Liver (tissue), 10 donors: ENCODE measurements at places on chromosomes 1 and 21.

DNA sequence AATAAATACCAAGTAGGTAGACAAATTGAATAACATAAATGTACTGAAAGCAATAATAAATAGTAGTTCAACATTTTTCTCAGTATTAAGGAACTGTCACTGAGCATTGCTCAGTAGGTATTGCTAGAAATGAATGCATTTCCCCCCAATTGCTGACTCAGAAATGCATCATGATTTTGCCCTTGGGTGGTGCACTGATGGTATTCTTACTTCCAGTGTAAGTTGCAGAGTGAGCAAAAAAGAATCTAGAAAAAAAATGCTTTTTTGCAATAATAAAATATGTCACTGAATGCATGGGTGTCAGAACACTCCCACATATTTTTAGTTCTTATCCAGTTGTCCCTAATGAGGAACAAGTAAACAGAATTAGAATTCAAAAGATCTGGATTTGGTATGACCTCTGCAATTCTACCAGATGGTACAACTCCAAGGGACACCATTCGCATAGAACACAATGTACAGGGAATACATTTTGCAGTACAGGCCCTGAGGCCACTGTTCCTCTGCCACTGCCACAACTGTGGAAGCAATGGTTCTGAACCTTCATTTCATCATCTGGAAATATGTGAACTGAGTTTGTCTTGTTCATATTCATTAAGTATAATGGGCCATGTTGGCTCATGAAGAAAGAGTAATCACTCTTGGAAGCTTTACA, 78.0 kb downstream of the ATP6V1G3 start:
- no peak overlapping the region for H3K27ac ChIP-seq
- H3K27me3 ChIP-seq, result no peaks in the 10 kb centered on the region
- DNase-seq, result no peak

DNA sequence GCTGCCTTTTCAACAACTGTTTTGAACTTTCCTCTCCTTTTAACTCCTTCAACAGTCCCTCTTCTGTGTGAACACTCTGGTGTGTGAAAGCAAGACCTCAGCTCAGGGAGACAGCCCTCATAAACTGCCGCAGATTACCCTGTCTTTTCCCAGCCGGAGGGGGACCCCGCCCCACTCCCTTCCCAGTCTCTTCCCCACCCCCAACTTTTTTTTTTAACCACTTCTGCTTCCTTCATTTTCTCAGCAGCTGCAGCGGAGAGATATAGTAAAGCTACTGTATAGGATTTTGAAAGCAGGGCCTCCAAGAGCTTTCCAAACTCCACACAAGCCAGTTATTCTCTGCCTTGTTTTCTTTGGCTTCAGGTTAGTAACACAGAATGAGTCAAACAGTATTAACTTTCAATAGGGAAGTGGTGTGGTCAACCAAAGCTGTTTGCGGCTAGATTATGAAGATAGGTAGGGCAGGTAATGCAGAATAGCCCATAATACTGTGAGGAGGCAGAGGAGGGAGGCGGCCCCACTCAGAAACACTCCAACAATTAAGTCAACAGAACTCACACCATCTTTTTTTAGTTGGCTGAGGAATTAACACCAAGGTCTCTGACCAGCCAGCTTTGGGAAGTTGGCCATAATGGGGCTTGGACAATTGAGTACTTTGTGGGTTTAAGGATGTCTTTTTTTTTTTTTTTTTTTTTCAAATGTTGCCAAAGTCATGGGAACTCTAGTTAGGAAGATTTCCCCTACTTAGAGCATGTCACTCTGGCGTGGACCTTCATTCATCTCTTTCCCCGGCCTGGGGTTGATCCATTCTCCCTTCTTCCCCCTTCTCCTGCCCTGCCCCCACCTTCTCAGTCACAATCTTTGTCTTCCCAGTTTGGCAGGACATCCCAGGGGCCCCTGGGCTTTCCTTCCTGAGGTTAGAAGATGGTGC, 177.0 kb downstream of the CLIC6 start:
- H3K27me3 ChIP-seq, result no peaks in the 10 kb centered on the region
- H3K36me3 ChIP-seq, result peaks cover under 1% of the 10 kb centered on the region
- no peak overlapping the region for H3K27ac ChIP-seq
- DNase-seq, result no peak
- H3K4me3 ChIP-seq, result no peak overlapping the region

DNA sequence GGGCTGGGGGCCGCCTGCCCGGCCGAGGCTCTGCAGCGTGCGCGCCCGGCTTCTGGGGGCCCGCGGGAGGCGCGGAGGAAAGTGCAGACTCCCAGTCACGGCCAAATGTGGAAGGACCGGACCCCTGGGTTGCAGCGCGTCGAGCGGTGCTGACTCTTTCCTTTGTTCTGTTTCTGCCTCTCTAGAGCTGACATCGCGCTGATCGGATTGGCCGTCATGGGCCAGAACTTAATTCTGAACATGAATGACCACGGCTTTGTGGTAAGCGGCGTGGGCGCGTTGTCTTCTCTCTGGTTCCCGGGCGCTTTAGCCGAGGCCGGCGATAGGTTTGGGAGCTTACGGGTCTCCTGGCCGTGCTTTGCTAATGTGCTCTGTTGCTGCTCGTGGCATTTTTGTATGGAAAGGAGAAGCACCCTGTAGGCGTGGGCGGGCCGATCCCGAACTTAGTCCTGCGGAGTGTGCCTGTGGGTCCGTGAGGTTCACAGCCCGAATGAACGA, 629 bp downstream of the PGD start:
- peaks cover 16% of the 10 kb centered on the region for H3K36me3 ChIP-seq
- DNase-seq, result no peak
- no peaks in the 10 kb centered on the region for H3K27me3 ChIP-seq
- H3K27ac ChIP-seq, result peak overlapping the region; percentile 82
- H3K4me3 ChIP-seq, result peak overlapping the region; percentile 85

DNA sequence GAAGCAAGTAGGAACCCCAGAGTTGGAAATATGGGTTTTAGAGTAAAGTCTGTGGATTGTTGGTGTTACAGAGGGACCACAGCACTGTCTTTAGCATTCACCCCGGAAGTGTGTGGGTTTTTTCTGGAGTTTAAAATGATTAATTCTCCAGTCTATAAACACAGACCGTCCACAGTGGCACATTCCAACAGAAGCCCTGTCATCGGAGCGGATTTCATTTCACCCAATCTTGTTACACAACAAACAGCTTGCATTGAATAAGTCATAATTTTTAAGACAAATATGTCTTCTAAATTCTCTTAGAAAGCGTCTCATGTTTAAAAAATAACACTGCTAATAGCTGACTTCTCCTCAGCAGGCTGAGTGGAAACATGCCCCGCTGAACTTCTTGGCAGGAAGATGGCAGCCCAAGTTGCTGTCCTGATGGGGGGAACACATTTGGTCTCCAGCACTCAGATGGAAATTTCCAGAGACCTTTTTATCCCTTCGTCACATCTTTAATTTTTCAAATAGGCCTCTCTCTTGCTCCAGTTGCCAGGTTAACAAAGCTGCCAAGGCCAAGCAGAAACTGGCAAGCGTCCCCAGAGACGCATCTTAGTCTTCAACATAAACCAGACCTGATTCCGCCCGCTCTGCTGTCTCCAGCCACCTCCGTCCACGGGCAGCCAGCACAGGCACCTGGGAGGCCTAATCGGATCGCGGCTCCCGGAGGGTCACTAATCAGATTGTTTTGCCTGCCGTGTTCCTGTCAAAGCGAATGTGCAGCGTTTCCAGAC, 28.8 kb upstream of the SLC19A1 start:
- no peak overlapping the region for H3K27ac ChIP-seq
- no peaks in the 10 kb centered on the region for H3K4me1 ChIP-seq
- no peak for DNase-seq
- no peak overlapping the region for H3K4me3 ChIP-seq
- H3K27me3 ChIP-seq, result no peaks in the 10 kb centered on the region
- no peaks in the 10 kb centered on the region for H3K36me3 ChIP-seq

DNA sequence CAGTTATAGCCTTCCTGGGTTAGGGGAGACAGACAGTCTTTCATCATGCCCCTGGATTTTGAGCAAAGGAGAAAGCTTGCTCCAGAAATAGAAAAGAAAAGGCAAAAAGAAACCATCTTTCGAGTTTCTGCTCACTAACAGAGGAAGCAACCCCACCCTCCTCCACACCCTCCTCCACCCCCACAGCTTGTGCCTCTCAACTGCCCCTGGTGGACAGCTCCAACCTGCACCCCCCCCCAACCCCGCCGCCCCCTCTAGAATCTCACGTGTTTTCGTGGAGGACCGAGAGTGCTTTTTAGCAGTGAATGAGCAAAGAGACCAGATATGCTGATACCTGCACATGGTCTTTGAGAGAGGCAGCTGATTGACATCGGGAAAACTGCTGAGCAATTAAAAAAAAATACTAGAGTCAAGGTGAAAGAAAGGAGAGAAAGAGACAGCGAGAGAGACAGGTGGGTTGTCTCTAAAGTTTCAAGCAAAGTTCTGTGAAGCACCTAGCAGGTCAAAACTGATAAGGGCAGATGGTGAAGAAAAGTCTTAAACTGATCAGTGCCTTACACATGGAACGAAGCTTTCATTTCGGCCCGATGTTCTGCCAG, 358.3 kb downstream of the KIF26B start:
- no peaks in the 10 kb centered on the region for H3K36me3 ChIP-seq
- no peak overlapping the region for H3K27ac ChIP-seq
- no peaks in the 10 kb centered on the region for H3K27me3 ChIP-seq
- H3K4me1 ChIP-seq, result no peaks in the 10 kb centered on the region
- no peak overlapping the region for H3K4me3 ChIP-seq

DNA sequence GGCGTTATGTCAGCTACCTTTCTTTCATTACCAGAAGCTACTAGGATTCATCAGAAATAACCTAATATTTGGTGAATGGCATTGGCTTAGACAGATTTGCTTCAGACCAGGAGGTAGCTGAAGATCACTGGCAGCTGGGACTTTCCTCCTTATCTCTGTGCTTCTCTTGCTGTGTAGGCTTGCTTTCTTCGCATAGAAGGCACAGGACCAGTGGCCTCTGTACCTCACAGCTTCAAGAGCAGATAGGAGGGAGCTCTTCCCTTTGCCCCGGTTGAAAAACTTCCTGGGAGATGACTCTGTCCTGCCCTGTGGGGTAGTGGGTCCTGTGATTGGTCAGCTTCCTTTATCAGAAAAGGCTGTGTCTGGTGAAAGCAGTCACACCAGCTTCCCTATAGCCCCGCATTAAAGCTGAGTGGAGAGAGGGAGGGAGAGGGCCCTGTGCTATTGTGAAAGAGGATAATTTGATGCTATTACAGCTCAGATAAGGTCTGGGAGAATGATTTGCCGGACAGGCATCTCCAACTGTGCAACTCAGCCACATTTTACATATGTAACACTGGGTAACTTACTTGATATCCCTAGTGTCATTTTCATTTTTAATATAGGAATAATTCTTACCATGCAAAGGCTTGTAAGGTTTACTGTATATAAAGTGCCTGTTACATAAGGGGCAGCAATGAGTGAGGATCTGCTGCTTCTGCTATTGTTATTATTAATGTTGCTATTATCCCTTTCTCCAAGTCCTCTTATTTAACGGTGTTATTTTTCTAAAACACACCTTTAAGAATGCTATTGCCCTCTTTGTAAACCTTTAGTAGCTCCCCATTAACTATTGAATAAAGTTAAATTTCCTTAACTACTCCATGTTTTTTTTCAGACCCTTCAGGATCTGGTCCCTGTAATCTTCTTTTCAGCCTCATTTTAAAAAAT, 31.6 kb downstream of the OSBPL9 start:
- no peaks in the 10 kb centered on the region for H3K36me3 ChIP-seq
- peak; percentile 36 for DNase-seq
- H3K27ac ChIP-seq, result peak overlapping the region; percentile 54
- H3K27me3 ChIP-seq, result no peaks in the 10 kb centered on the region
- no peak overlapping the region for H3K4me3 ChIP-seq
